Esophagus muscularis mucosa (tissue), 4 donors: ENCODE measurements at places on chromosomes 1 and 21. TPM values are rescaled to one million over a fixed set of nuclear protein-coding genes. Genes with fewer than 3 reads are reported as not detected.

SLFNL1 gene
- 0.42 TPM for total RNA-seq

CLK2 gene
- total RNA-seq, result 24.9 TPM

SYPL2 gene
- total RNA-seq, result 8.0 TPM

CENPS gene
- 13.3 TPM for total RNA-seq

SLC44A3 gene
- total RNA-seq, result 1.7 TPM

DNAI4 gene
- 4.9 TPM for total RNA-seq

SKI gene
- 70.1 TPM for total RNA-seq

GPR25 gene
- total RNA-seq, result not detected

OR10Z1 gene
- not detected for total RNA-seq

GIPC2 gene
- total RNA-seq, result 4.5 TPM

HOOK1 gene
- under 0.01 TPM for total RNA-seq

MYBPH gene
- not detected for total RNA-seq

SPATA45 gene
- not detected for total RNA-seq

ZNF669 gene
- 6.2 TPM for total RNA-seq

IL6R gene
- total RNA-seq, result 55.2 TPM

RIIAD1 gene
- not detected for total RNA-seq

SPRR2B gene
- not detected for total RNA-seq

ETV3L gene
- total RNA-seq, result not detected

NUP133 gene
- 37.0 TPM for total RNA-seq

S100A12 gene
- not detected for total RNA-seq

CDC20 gene
- 1.7 TPM for total RNA-seq

GUCA2B gene
- total RNA-seq, result not detected

MSH4 gene
- 0.83 TPM for total RNA-seq

SYT2 gene
- not detected for total RNA-seq

CAPZB gene
- total RNA-seq, result 261 TPM

POU3F1 gene
- 0.29 TPM for total RNA-seq

GBP7 gene
- total RNA-seq, result not detected

VWA5B1 gene
- total RNA-seq, result not detected

MYOM3 gene
- 0.26 TPM for total RNA-seq

S100B gene
- 28.1 TPM for total RNA-seq

LCE3D gene
- not detected for total RNA-seq

KIF21B gene
- 2.2 TPM for total RNA-seq

ZFP69B gene
- 0.66 TPM for total RNA-seq

UQCRHL gene
- total RNA-seq, result 0.52 TPM

C1orf74 gene
- total RNA-seq, result 0.42 TPM

OLIG2 gene
- not detected for total RNA-seq

HMCN1 gene
- total RNA-seq, result 87.9 TPM

PROK1 gene
- total RNA-seq, result not detected

RPS6KA1 gene
- total RNA-seq, result 8.3 TPM

C8B gene
- not detected for total RNA-seq

FAM89A gene
- 1.7 TPM for total RNA-seq

EDN2 gene
- total RNA-seq, result not detected

PGLYRP3 gene
- not detected for total RNA-seq

SELP gene
- total RNA-seq, result 2.9 TPM

EVI5 gene
- 32.3 TPM for total RNA-seq

A3GALT2 gene
- total RNA-seq, result not detected

TFF3 gene
- total RNA-seq, result 8.7 TPM

SPRR2A gene
- total RNA-seq, result not detected

COL9A2 gene
- total RNA-seq, result 2.5 TPM

GBP3 gene
- 21.1 TPM for total RNA-seq

CHI3L1 gene
- 1.7 TPM for total RNA-seq

LCK gene
- total RNA-seq, result 0.42 TPM

S100A4 gene
- 154 TPM for total RNA-seq

HTR1D gene
- total RNA-seq, result not detected
